ENCODE measurements at places on chromosomes 7 and 10. TPM values are rescaled to one million over a fixed set of nuclear protein-coding genes. Genes with fewer than 3 reads are reported as not detected.
A peak's percentile ranks its signal among the peaks of the same experiment; 100 is the strongest.

DNA sequence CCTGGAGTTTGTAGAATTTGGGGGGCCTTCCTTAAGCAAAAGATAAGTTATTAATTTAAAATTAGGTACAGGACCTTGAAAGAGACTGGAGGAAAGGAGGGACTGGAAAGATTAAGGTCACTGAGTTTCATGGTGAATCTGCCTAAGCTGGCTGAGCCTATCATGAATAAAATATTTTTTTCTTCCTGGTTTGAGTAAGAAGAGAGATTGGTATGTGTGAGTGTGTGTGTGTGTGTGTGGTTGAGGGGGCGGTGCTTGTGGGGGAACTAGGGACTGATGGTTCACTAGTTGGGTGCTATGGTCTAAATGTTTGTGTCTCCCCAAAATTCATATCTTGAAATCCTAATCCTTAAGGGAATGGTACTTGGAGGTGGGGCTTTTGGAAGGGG, 142.5 kb upstream of the PRKCQ start:
- no peak for DNase-seq

- DNase-seq, result no peak
These were observed 168.9 kb downstream of the CDK14 start for GRCh38 chr7:90764848-90765570.

DNA sequence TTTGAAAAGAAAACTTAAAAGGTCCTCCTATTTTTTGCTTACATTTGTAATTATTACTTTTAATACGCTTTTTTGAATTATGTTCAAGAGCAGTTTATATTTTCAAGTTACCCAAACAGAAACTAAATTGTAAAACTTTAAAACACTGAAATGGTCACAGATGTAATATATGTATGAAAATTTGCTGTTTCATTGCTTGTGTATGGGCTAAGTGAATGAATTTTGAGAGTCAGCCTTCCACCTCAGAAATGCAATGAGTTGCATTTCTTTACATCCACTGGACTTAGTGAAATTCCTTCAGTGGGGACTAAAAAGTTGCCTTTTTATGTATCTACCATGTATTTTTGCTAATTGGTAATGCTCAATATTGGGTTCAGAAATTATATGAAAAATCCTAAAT, 1.6 kb downstream of the VPS26A start:
- no peak for DNase-seq

DNA sequence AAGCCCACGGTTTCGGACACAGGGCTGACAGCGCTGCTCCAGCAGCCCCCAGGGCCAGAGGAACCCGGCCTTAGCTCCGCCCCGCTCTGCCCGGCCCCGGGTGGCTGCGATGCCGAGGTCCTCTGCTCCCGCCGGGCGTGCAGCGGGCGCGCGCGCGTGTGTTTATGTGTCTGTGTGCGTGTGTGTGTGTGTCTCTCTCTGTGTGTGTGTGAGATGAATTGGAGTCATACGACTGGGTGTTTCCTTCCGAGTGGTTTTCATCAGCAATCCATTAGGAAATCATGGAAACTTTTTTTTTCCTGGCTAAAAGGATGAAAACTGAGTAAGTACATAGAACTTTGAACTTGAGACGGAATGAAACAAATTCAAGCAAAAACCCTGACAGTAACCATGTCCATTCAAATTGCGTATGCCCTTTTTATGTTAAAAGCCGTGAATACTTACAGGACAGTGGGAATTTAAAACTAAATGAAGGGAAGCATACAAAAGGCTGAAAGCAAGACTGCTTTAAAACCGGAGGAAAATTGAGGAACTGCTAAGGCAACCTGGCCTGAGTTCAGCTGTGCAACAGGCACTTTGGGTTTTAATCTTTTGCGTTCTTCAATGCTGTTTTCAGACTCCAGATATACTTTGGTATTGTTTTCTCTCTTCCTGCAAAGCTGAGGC, at the start of gene CPED1:
CPED1 (plus strand) TSS at position 121 of the 666 bp plus-strand sequence. CDS start 911 bp downstream, outside the sequence.
- peak; percentile 91 for DNase-seq

GRCh38 chr7:1852517-1853430, 182.7 kb downstream of the ELFN1 start:
- no peak for DNase-seq

GRCh38 chr10:74056050-74056818, 58.3 kb downstream of the VCL start:
- DNase-seq, result no peak

DNA sequence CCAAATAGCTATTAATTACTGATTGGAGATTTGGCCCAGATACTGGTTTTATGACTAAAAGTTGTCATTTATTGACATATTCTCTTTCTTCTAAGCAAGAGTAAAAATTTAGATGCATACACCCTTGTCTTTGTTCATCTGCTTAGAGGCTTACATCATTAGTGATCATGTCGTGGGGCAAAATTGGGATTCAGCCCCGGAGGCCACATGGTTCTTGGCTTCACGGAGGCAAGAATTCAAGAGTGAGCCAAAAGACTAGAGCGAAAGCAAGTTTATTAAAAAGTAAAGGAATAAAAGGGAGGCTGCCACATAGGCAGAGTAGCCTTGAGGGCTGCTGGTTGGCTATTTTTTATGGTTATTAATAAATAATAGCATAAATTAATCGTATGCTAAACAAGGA, 41.1 kb downstream of the MINPP1 start:
- DNase-seq, result no peak

Gene ZMIZ2
- total RNA-seq, result 47.8 TPM

Gene LLCFC1
- not detected for total RNA-seq

Gene JCAD
- total RNA-seq, result 31.7 TPM

Gene FMC1
- 9.9 TPM for total RNA-seq

Data from mesenteric fat pad (tissue), 1 donor.